ENCODE measurements at places on chromosomes 4 and X.

DNA sequence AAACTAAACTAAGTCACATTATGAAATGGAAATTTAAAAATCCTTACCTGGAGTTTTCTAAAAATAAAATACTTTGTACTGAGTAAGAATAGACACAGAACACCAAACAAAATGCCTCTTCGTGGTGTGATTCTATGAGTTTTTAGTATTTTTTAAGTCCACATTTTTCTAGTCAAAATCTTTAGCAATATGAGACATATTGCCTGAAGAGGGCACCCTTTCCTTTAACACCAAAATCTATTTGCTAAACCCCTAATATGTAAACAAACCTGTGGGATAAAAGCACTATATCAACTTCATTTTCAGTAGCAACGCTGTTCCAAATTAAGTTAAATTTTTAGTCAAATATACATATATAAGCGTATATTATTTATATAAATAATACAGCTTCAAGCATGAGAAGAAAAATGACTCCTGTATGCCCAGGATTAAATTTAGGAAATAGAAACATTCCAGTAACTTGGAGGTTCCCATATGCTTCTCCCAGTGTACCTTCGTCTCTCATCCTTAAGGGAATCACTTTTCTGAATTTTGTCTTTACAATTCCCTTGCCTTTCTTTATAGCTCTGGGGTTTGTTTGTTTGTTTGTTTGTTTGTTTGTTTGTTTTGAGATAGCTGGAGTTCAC is 23.0 kb upstream of the PGM2 start:
- DNase-seq: peak; percentile 83

GRCh38 chr4:98873059-98873458 is 55.9 kb downstream of the EIF4E start:
- DNase-seq: no peak

- DNase-seq: no peak
Measured at GRCh38 chr4:8201321-8201781, 2.3 kb downstream of the SH3TC1 start.

GRCh38 chrX:77900688-77901087 is 1.4 kb downstream of the COX7B start:
- DNase-seq: no peak

- no peak for DNase-seq
Measured at GRCh38 chrX:68416592-68416991, 16.7 kb downstream of the OPHN1 start.

DNA sequence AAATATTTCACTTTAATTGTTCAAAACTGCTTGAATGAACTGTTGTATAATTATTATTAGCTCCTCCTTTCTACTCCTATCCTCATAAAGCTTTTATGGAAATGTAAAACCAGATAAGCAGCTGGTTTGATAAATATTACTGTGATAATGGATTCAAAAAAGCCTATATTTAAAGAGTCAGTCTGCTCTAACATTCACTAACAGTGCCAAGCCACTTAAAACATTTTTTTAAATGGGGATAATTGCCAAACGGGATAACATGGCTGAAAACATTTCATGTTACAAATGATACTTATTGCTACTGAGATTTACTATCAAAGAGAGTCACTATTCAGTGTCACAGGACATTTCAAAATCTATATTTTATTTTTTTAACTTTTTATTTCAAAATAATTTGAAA is 17.4 kb downstream of the ARHGAP24 start:
- DNase-seq: no peak

- DNase-seq: no peak
Measured at GRCh38 chr4:152974468-152975379, 38.6 kb downstream of the FHDC1 start.

DNA sequence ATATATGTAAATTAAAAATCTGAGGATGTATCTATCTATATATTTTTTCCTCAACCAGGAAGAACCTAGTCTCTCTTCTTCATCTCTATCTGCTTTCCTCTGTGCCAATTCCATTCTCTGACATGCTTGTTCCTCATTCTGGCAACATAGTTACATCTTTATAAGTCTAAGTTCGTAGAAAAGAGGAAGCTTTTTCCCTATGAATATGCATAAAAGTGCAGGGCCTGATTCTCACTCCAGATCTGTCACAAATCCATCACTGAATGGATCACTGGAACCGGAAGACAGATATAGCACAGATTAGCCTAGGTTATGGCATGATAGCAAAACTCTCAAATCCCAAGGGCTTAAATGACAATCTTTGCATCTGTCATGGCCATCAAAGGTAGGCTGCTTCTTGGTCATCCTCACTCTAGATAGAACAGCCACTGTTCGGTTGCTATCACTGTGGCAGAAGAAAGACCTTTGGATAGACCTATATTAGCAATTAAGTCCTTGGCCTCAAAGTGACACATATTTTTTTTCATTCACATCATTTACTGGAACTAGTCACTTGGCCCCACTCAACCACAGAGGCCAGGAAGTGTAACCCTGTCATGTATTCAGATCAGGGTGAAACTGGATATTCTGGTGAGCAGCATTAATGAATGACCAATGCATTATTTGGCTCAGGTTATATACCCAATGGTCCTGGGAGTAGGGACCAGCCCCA is 22.2 kb downstream of the DTHD1 start:
- no peak for DNase-seq

DNA sequence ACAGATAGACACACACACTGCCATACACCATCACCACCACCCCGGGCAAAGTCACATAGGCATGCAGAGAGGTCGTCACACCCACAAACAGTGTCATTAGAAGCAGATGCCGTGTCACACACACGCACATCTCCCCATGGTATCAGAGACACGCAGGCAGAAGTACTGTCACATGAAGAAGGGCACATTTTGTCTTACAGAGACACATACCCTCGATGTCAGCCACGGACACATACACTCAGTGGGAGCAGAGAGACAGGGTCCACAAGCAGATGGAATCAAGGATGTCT is 3.3 kb downstream of the NALF2 start:
- no peak for DNase-seq

- DNase-seq: no peak
Measured at GRCh38 chrX:64842492-64842891, 133.8 kb downstream of the ZC4H2 start.

- no peak for DNase-seq
Measured at GRCh38 chrX:134148172-134148692, 88.8 kb upstream of the CCDC160 start.

DNA sequence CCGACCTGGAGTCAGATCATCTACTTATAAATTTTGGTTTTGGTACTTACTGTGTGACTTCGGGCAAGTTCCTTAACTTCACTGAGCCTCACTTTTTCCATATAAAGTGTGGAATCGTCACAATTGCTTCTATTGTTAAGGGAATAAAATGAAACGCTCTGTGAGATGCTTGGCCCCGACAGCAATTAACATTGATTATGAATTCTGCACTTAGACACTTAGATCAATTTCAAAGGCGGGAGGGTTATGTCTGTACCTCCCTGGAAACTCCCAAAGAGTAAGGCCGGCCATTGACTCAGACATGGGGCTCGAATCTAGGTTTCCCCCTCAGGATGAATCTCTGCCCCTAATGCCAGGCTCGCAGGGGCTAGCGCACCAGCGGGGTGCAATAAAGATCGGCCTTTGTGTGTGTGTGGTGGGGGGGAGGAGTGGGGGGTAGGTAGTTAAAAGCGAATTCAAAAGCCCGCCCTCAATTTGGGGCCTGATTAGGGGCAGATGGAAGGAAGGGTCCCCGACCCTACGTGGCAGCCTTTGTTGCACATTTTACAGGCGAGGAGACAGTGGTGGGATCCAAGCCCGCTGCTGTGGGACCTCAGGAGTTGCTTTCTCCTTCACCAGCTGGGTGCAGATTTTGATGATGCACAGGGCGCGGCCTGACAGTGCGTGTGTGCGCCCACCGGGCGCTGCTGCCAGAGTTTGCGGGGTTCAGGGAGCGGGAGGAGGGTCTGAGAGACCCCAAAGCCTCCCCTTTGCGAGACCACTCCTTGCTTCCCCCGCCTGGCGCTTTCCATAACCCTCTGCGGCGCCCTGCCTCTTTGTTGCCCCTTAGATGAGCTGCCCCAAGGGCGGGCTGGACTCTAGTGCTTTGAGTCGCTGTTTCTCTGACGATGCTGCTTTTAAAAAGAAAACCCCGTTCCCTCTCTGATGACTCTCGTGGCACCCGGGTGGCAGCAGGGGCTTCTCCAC is 9.6 kb downstream of the MSX1 start:
- no peak for DNase-seq

DNA sequence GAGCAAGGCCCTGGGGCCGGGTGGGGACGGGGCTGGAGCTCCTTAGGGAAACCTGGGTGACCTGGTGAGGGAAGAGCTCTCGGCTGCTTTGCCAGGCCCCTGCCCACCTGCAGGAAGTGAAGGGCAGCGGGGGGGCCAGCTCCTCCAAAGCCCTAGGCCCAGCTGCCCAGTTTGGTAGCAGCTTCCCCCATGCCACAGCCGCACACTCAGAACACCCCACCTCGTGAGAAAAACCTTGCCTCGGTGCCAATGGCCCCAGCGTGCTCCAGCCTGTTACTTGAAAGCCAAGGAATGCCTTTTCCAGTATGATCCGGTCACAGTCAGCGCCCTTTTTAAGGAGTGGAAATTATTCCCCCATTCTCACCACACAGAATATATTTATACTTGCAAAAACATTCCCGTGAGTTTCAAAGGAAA is 38.3 kb downstream of the ACOX3 start:
- peak; percentile 3 for DNase-seq

GRCh38 chr4:158481811-158482210 is 39.9 kb upstream of the RXFP1 start:
- no peak for DNase-seq

DNA sequence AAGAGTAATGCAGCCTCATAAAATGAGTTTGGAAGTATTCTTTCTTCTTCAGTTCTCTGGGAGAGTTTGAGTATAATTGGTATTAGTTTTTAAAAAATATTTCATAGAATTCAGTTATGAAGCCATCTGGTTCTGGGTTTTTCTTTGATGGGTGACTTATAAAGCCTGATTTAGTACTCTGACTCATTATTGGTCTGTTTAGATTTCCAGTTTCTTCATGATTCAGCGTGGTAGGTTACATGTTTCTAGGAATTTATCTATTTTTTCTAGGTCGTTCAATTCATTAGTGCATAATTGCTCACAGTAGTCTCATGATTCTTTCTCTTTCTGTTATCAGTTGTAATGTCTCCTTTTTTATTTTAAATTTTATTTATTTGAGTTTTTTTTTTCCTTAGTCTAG is 111.2 kb downstream of the CEP44 start:
- no peak for DNase-seq
